ENCODE measurements at places on chromosomes 5 and 9.

- no peak for DNase-seq
Measured at GRCh38 chr5:56494300-56494731, 261.2 kb upstream of the ANKRD55 start.

DNA sequence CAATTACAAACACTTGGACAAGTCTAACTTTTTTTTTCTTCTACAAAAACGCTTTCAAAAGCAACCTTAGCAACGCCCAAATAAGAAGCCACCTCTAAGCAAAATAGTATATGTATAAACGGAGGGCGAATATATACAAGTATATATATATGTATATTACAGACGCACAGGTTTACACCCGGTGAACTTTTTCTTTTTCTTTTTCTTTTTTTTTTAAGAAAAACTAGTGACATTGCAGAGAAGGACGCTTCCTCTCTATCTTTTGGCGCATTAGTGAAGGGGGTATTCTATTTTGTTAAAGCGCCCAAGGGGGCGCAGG is 200 bp downstream of the NPR3 start:
- DNase-seq: no peak

GRCh38 chr5:160175438-160176218 is 53.7 kb upstream of the FABP6 start:
- no peak for DNase-seq

- DNase-seq: peak; percentile 47
Measured at GRCh38 chr5:18563853-18564252, 929.6 kb downstream of the TAF11L14 start.

DNA sequence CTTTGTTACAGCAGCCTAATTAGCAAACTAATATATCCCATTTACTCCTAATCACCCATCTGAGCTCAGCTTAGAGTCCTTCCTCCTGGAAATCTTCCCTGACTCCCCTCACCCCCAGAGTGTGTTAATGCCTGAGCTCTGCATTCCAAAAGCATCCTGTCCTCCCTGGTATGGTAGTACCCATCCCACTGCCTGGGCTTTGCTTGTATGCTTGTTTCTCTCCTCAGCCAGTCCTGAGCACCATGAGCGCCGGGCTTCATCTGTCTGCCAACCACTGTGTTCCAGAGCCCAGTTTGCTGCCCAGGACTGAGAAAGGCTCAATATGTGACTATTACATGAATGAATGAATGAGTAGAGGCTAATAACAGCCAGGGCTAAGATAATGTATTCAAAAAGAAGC is 272.4 kb downstream of the CDK5RAP2 start:
- no peak for DNase-seq

DNA sequence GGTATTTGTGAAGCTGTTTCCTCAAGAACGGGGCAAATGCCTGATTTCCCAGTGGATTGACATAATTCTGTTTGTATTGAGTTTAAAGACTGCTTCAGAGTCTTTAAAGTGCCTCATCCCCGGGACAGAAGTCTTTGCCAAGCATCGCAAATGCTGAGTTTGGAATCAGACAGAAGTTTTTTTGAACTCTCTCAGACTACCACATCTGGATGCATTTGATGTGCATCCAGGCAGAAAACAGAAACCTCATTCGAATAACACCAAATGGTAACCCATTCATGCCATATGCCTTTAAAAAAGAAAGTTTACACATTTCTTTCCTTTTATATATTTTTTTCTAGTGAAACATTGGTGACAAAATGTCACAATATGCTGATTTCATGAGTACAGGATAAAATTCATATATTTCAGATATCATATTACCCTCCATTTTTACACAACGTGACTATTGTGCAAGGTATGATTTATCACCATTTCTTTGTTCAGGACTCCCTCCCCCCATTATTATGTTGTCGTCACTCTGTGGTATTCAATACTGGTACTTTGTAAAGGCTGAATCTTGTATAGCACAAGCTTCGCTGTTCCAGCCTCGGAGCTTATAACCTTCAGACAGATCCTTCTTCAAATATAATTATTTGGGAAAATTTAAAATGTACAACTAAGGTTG is 91.1 kb downstream of the ZNF608 start:
- DNase-seq: no peak

GRCh38 chr5:104265531-104266140 is 703.0 kb upstream of the NUDT12 start:
- peak; percentile 69 for DNase-seq

DNA sequence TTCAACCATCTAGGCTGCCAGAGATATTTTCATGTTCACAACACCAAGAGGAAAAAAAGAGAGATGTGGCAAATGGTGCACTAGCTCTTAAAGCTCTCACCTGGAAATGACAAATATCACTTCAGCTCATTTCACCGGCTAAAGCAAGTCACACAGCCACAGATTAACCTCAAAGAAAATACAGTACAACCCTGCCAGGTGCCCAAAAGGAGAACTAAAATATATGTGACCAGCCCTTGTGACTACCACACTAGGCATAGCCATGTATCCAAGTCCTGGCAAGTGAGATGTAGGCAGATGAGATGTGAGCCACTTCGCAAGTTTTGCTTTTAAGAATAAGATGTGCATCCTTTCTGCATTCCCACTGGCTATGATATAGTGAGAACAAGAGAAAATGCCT is 41.4 kb downstream of the AGTPBP1 start:
- no peak for DNase-seq

- DNase-seq: peak; percentile 62
Measured at GRCh38 chr5:93246090-93246855, 334.7 kb downstream of the NR2F1-AS1 start.

- DNase-seq: no peak
Measured at GRCh38 chr5:58286741-58287140, 173.1 kb downstream of the PLK2 start.

GRCh38 chr5:136232316-136232715 is 39.4 kb upstream of the SMIM32 start:
- no peak for DNase-seq

DNA sequence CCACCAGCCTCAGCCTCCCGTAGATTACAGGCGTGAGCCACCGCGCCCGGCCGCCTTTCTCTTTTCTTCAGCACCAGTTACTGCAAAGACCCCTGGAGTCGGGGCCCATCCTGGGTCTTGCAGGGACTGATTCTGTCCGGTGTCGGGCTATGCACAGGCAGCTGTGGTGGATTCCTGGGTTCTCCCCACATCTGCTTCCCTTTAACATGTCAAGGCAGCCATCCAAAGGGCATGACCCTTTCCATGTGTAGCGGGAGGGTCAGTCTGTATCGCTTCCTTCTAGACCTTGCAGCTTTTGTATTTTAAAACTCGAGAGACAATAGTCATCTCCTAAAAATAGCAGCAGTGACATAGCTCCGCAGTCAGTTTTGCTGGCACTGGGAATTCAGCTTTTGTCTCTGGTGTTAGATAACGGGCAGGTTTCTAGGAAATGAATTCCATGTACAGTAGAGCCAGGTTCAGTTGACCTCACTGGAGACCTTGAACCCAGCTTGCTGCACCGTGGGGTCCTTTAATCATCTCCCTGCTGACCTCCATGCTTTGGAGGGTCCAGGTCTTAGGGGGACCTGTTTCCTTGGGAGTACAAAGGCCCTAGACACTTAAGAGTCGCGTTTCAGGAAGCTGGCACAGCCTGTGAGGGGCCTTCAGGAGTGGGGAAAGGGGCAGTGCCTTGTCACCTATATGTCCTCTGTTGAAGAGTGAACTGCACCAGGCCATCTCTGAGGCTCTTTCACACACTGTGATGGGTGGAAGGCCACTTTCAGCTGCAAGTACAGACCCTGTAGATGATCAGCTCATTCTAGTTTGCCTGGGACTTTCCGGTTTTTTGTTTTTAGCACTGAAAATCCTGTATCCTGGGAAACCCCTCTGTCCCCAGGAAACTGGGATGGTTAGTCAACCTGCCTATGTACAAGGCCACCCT is 13.8 kb downstream of the ANKRD33B start:
- peak; percentile 64 for DNase-seq

- DNase-seq: no peak
Measured at GRCh38 chr9:70490478-70490877, 76.0 kb upstream of the KLF9 start.

GRCh38 chr5:134477462-134478245 is 47.8 kb upstream of the JADE2 start:
- peak; percentile 59 for DNase-seq

- peak; percentile 87 for DNase-seq
Measured at GRCh38 chr9:72476617-72477437, 44.6 kb upstream of the TMC1 start.

GRCh38 chr5:65820373-65820772 is 98.4 kb downstream of the NLN start:
- no peak for DNase-seq

DNA sequence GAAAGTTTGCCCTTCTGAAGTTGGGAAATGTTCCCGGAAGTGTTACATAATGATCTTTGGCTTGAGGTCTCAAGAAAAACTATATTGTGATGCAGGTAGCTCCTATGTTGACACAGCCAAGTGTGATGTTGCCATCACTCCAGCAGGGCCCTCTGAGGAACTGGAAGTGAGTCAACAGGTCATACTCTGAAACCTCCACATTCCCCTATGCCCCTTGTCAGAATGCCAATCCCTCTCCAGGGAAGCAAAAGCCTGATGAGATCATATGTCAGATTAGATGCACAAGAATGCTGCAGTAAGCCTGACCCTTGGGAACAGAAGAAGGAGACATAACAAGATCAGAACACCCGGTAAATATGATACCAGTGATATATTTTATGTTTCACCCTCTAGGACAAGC is 66.8 kb upstream of the ITGA2 start:
- peak; percentile 93 for DNase-seq

DNA sequence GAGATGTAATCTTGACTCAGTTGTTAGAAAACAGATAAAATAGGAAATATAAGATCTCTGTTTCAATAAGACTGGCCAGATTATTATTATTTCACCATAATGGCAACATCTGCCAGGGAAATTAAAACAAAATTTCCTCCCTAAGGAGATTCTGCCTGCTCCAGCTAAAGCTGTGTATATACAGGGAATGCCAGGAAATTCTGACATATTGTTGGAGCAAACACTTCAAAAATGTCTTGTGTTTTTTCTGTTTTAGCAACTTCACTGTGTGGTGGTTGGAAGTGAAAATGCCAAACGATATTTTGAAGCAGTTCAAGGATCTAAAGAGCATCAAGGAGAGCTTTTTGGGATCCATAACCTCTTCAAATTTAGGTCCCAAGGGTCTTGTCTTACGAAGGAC is 90.8 kb downstream of the ERCC6L2 start:
- no peak for DNase-seq

DNA sequence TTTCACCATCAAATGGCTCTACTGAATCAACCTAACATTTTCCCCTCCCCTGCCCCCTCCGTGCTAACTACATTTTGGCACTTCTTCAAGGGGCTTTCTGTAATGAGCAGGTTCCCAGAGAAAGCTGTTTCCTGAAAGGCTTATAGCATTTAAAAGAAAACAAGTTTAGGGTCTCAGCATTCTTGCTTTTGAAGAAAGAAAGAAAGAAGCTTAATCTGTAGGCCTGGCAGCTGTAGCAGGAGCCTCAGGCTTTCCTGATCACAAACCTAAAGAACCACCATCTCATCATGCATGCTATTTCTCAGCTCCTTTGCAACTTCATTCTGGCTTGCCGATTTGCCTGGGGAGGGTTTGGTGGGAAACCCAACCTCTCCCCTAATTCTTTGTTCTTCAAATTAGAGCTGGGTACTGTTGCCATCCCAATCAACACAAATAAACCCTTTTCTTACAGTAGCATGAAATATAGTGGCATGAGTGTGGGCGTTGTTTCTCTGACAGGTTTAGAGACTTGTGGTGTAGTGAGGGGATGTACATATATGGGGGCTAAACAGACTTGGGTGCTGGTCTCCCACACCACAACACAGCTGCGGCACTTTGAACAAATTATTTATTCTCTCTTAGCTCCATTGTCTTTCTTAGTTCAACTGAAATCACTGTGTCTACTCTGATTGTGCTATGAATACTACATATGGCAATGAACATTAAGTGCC is 160.5 kb upstream of the TNC start:
- peak; percentile 22 for DNase-seq

DNA sequence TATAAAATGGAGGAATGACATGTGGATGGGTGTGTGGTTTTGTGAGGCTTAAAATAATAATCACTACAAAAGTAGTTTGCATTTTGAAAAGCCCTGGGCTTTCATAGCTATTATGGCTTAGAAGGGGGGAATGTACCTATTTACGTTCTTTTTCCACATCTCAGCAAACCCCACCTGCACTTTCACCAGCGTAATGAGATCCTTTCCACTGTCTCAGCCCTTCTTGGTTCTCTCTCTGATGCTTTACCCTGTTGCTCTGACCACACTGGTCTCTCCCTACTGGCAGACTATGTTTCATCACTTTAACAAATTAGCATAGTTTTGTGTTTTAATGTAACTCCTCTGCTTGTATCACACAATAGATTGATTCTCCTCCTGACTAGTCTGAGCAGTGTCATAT is 234.6 kb downstream of the DMRT2 start:
- no peak for DNase-seq

- DNase-seq: no peak
Measured at GRCh38 chr9:91832322-91832721, 117.7 kb downstream of the ROR2 start.

DNA sequence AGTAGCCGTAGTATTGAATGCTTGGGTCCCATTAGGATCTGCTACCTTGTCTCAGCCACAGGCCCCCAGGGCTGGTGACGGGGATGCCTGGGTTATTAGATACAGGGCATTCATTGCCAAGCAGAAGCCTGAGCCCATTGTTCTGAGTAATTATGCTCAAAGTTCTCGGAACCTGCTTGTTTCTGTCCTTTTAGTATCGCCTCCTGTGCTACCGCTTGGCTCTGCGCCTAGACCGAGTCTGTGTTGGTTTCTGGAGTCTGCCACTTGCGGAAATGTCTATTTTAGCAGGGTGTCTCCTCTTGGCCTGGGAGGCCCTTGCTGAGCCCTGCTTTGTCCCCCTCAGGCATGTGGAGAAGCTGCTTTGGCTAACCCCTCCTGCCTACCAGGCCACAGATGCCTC is 506.1 kb downstream of the BNC2 start:
- peak; percentile 14 for DNase-seq

DNA sequence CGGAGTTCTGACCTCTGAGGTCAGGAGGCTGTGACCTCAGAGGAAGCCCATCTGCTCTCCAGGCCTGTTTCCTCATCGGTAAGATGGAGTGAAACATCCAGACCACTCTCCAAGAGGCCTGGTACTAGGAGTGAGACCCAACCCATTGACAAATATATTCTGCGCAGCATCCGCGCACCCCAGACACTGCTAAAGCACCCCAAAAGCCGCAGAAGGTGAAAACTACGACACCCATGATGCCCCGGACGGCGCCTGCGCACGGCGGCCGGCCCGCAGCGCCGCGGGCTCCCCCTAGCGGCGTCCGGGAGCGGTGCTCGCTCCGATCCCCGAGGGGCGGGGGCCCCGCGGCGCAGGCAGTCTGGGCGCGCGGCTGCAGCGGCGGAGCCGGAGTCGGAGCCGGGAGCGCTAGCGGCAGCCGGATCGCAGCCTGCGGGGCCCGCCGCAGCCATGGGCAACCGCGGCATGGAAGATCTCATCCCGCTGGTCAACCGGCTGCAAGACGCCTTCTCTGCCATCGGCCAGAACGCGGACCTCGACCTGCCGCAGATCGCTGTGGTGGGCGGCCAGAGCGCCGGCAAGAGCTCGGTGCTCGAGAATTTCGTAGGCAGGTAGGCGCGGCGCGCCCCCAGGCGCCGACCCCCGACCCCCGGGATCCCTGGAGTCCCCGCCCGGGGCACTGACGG is at the start of gene DNM1:
Gene DNM1, plus strand, starts transcription at position 356 of the 683 bp plus-strand sequence. Its CDS starts 92 bp downstream, at position 448.
- peak; percentile 76 for DNase-seq

Data from mesendoderm (in vitro differentiated cells).